CD8-positive, alpha-beta T cell (primary cell): ENCODE measurements at places on chromosomes 7 and 10.
A peak's percentile ranks its signal among the peaks of the same experiment; 100 is the strongest.

DNA sequence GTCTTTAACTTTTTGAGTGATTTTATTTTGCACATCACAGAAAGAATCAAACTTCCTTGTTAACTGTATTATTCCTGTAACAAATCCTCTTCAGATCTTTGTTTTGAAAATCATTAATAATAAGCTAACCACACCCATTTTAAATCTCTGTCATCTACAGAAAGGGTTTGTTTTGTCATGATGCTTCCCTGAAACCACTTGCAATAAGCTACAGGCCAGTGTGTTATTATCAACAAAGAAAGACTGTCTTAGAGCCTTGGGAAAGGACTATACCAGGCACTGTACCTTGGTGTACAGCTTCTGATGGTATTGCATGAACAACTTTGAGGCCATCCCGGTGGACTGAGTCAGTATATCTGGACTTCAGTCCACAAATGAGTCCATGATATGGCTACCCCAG is 145.3 kb upstream of the FAM3C start:
- no peak for DNase-seq

- peak; percentile 82 for DNase-seq
Observed at GRCh38 chr10:58334817-58335305, at the start of gene UBE2D1. Gene UBE2D1 (plus strand): TSS chr10:58335006. CDS start chr10:58335202, 196 bp downstream.

DNA sequence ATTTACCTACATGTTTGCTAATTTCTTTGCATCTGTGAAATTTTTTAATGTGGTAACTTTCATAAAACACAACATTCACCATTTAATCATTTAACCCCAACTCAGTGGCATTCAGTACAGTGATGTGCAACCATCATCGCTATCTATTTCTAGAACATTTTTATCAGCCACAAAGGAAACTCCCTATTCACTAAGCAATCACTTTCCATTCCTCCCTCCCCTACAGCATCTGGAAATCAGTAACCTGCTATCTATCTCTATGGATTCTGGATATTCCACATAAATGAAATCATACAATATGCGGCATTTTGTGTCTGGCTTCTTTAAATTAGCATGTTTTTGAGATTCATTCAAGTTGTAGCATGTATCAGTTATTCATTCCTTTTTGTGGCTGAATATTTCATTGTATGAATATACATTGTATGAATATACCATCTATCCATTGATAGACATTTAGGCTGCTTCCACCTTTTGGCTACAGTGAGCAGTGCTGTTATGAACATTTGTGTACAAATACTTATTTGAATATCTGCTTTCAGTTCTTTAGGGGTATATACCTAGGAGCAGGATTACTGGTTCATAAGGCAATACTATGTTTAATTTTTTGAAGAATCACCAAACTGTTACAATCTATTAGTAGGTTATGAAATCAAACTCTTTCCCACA is 19.4 kb upstream of the BPGM start:
- no peak for DNase-seq

DNA sequence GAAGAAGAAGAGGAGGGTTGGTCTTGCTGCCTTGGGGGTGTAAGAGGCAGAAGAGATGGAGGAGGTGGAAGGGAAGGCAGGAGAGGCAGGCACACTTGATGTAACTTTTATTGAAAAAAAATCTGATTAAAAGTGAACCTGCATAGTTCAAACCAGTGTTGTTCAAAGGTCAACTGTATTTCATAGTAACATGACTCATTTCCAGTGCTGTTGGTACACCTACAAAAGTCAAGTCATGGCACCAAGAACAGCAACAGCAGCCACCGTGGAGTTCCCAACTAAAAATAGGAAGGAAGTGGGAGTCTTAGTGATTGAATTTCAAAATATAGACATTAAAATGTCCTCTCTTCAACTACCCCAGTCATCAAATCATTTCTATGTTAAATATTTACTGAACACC is 88.5 kb downstream of the CTNNA3 start:
- no peak for DNase-seq

DNA sequence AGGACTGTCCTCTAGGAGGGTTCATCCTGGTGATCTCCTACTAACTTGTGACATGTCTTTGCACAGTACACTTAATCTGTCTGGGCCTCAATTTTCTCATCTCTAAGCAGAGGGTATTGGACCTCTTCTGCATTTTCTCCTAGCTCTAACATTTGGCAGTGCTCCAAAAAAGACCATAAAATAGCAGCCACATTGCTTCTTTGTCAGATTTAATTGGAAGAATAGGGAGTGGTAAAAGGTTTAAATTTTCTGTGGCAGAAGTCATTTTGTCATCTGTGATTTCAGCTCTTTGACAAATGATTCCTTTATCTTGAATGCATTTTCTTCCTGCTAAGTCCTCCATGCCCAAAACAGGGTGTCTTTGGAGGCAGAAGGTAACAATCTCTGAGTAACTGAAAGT is 289.9 kb upstream of the LRGUK start:
- DNase-seq = no peak
